ENCODE measurements at places on chromosomes 3 and 15. TPM values are rescaled to one million over a fixed set of nuclear protein-coding genes. Genes with fewer than 3 reads are reported as not detected.

DNA sequence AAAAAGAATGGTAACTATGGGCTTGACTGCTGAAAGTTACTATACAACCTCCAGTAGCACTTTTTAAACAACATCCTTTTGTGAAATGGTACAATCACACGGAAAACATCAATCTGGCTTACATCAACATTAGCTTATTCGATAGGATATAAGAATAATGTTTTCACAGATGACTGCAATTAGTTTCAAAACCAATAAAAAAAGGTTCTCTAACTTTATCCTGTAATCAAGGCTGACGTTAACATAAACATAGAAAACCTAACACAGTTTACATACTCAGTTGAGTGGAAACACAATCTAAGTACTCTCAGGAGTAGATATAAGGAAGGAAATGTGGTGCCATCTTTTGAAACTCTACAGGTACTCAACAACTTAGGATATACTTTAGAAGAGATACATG lies 102.2 kb downstream of the DLG1 start:
- DNase-seq, result no peak

DNA sequence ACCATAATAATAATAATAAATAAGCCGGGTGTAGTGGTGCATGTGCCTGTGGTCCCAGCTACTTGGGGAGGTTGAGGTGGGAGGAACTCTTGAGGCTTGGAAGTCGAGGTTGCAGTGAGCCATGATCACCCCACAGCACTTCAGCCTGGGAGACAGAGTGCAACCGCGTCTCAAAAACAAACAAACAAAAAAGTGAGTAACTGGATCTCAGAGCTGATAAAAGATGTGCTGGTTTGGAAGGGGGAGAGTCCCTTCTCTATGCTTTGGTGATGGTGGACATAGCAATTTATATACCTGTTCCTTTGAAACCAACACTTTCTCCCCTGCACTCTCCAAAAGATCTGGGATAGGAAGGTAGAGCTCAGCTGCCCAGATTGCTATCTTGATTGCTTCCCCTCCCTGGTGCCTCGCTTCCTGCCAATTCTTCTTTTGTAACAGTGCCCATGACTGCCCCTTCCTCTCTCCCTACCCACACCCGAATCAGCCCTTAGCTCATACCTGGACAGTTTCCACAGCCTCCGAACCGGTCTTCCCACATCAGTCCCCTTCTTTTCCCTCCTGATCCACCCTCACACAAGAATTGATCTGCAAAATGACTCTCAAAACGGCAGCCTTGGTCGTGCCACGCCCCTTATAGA lies 55.1 kb upstream of the UBE2E1 start:
- DNase-seq, result no peak

- DNase-seq, result no peak
Observed at GRCh38 chr3:103134023-103134724, 699.4 kb downstream of the ZPLD1 start.

- no peak for DNase-seq
Observed at GRCh38 chr3:194690501-194691372, 5.1 kb downstream of the FAM43A start.

DNA sequence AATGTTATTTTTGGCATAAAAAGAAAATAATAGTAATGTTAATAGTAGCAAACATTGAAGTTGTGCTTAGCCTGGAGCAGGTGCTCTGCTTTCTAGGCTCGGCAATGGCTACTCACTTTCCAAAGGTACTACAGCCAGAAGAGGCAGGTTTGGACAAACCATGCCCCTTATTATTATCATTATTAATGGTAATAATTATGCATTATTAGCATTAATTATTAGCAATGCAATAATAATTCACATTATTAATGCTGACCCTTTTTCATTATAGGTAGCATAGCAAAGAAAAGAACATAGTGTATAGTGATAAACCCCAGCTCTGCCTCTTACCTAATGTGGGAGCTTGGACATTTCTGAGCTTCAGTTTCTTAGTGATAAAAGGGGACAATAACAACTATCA lies 171.4 kb downstream of the EDEM1 start:
- no peak for DNase-seq

COL6A5 gene
- not detected for total RNA-seq

IFT57 gene
- 113 TPM for total RNA-seq

CP gene
- 93.2 TPM for total RNA-seq

Data from G401 (cell line).